Common myeloid progenitor, CD34-positive (primary cell): ENCODE measurements at places on chromosomes 2 and 18.

- no peak for DNase-seq
These were observed 1.1 kb downstream of the STRN start for GRCh38 chr2:36965206-36965605.

- DNase-seq, result no peak
These were observed 484 bp downstream of the ABCB6 start for GRCh38 chr2:219218217-219218731.

- no peak for DNase-seq
These were observed 71.8 kb upstream of the STAM2 start for GRCh38 chr2:152247337-152247695.

- DNase-seq, result no peak
These were observed 160.3 kb upstream of the VRK2 start for GRCh38 chr2:57886161-57886786.
